ENCODE measurements at places on chromosomes 12 and 14.

GRCh38 chr14:53325176-53325806, 172.2 kb upstream of the DDHD1 start:
- no peak for DNase-seq

DNA sequence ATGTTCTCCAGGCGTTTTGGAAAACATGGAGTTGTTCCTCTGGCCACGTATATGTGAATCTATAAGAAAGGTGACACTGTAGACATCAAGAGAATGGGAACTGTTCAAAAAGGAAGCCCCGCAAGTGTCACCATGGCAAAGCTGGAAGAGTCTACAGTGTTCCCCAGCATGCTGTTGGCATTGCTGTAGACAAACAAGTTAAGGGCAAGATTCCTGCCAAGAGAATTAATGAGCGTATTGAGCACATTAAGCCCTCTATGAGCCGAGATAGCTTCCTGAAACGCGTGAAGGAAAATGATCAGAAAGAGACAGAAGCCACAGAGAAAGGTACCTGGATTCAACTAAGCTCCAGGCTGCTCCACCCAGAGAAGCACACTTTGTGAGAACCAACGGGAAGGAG, 92.5 kb upstream of the EIF5 start:
- no peak for DNase-seq

DNA sequence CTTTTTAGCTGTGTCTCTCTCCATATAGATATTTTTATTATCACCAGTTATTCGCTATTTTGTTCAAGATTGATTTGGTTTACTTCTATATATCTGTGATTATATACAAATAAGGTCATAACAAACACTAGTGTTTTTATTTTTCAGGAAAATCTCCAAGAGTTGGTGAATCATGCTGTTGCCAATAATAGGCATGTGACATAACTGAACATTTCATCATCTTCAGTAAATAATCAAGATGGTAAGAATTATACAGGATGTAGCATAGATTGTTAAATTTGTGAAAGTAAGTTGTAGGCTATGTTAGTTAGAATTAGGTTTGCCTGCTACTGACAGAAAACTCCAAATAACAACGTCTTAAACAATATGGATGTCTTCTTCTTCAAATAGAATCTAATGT, 240.9 kb upstream of the PDE3A start:
- DNase-seq, result no peak

DNA sequence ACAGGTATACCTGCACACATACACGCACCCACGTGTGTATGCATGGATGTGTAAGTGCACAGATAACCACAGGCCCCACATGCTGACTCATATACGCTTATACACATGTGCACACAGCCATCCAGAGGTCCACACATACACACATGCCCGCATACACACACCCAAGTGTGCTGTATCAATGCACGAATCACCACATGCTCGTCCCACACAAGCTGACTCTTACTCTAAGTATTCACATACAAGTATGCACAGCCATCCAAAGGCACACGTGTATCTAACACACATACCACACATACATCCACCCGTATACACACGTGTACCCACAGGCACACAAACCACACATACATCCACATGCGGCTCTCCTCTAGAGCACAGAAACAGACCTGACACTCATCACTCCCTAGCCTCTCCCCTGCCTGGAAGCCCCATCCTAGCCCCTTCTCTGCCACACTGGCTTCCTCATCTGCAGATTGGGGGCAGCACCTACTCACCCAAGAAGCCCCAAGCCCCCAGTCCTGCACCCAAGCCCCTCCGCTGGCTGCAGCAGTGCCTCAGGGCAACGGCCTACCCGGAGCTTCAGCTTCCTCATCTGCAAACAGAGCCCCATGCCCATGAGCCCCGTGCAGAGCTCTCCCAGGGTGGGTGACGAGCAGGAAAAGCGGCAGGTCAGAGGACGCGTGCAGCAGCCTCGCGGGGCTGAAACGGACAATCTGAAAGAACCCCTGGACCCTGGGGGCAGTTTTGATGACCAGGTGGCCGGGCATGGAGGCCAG, 105.4 kb downstream of the NCOR2 start:
- DNase-seq, result no peak

DNA sequence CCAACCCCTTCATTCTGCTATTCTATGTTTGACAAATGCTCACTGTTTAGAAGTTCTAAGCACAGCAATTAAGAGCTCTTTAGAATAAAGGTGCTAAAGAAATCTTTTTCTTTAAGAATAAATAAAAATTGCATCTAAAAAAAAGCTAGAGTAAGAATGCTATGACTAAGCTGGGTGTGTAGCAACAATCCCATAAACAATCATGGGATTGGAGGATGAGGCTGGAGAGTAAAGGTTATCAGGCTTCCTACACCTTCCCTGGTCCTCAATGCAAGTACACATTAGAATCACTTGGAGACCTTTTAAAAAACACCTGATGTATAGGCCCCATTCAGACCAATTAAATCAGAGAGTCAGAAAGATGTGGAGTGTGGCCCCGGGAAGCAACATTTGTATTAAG, 88.3 kb downstream of the CIT start:
- DNase-seq, result no peak

GRCh38 chr12:80262346-80262745, 163.0 kb downstream of the OTOGL start:
- DNase-seq, result no peak

DNA sequence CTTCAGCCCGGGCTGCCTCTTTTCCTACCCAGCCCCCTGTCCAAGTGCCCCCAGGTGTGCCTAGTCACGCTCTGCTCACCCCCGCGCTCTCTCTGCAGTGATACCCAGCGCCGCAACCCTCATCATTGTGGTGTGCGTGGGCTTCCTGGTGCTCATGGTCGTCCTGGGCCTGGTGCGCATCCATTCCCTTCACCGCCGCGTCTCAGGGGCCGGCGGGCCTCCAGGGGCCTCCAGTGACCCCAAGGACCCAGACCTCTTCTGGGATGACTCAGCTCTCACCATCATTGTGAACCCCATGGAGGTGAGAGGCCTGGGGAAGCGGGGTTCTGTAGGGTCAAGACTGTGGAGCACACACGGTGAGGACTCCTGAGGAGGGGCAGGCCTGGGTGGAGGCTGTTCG, 27.2 kb downstream of the CLSTN3 start:
- no peak for DNase-seq

DNA sequence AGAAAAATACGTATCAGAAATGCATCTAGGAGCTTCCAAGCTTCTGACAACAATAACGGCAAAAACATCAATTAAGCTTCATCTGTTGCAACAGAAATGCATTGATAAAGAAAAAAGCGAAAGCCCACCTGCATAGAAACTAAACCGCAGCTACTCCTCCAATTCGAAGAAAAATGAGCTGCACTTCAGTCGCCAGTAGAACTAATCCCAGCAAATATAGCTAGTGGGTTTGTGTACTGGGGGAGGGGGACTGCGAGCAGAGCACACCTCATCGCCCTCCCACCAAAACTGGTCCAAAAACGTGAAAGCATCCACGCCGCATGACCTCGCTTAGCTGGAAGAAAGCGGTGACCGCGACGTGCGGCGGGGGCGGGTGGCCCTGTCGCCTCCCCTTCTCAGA, 1.2 kb downstream of the SLC35F4 start:
- DNase-seq, result no peak

- no peak for DNase-seq
Observed at GRCh38 chr12:123065676-123066383, 85.1 kb downstream of the PITPNM2 start.

DNA sequence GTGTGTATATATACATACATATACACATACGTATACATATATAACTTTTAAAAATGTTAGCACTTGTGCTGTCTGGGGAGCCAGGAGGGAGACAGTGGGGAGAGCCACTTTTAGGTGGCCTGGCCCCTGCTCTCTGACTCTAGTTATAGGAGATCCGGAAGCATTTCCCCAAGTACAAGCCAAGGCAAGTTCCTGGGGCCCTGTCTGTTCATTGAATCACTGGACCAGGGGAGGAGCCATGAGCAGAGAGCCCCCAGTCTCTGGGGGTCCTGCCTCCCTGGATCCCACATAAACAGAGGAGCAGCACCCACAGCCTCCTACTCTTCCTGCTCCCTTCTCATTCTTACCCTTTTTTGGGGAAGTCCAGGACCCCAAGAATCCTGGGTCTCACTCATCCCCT, 45.4 kb upstream of the TMED10 start:
- DNase-seq, result no peak

GRCh38 chr12:100461330-100461973, 12.2 kb upstream of the NR1H4 start:
- no peak for DNase-seq

DNA sequence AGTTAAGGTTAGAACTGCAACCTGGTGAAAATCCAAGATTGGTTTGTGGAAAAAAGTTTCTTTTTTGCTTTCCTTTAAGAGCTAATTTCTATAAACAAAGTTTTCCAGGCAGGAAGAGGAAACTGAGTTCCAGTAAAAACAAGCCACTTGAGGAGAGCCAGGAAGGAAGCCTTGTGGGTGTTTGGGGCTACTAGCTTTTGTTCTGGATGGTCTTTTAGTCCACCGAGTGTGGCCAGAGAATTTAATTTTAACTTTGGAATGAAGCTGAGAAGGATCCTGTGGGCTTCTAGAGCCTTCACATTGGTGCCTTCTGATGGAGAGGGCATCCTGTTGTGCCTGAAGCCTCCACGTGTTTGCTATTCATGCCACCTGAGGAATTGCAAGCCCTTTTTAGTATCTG, 327.9 kb downstream of the C12orf75 start:
- no peak for DNase-seq

- no peak for DNase-seq
Observed at GRCh38 chr14:31567655-31568054, 6.5 kb downstream of the NUBPL start.

- DNase-seq, result no peak
Observed at GRCh38 chr12:52130711-52131110, 51.2 kb downstream of the SMIM41 start.

DNA sequence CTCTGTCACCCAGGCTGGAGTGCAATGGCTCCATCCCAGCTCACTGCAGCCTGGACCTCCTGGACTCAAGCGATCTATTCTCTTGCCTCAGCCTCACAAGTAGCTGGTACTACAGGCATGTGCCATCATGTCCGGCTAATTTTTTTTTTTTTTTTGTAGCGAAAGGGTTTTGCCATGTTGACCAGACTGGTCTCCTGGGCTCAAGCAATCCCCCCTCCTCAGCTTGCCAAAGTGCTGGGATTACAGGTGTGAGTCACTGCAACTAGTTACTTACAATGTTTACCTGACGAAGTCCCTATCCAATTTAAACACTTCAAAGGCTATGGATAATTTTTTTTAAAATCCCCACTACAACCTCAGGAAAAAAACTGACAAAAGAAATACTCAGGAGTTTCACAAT, 1.8 kb downstream of the KRR1 start:
- DNase-seq, result no peak

DNA sequence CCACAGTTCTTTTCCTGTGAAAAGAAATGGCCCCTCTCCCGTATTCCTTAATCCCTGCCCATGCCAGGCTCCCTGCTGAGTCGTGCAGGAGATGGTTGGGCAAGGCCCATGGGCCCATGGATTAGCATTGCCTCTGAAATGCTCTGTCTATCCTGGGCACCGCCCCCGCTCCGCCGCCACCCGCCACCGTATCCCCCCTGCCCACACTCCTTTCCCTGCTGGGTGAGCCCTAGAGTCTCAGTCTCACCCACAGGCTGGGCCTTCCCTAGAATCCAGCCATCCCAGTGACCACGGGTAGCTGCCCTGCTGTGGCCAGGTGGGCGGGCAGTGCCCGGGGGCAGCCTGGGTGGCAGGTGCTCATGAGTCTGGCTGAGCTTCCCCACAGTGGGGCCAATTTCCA, 50.6 kb downstream of the TSPAN11 start:
- DNase-seq, result no peak

- DNase-seq, result no peak
Observed at GRCh38 chr14:22497671-22498093, 91.3 kb downstream of the DAD1 start.

GRCh38 chr12:45745861-45746277, 16.4 kb downstream of the ARID2 start:
- no peak for DNase-seq

GRCh38 chr14:96455588-96455987, 46.6 kb upstream of the PAPOLA start:
- no peak for DNase-seq

GRCh38 chr14:68327231-68327630, 465.6 kb downstream of the ZFP36L1 start:
- no peak for DNase-seq

DNA sequence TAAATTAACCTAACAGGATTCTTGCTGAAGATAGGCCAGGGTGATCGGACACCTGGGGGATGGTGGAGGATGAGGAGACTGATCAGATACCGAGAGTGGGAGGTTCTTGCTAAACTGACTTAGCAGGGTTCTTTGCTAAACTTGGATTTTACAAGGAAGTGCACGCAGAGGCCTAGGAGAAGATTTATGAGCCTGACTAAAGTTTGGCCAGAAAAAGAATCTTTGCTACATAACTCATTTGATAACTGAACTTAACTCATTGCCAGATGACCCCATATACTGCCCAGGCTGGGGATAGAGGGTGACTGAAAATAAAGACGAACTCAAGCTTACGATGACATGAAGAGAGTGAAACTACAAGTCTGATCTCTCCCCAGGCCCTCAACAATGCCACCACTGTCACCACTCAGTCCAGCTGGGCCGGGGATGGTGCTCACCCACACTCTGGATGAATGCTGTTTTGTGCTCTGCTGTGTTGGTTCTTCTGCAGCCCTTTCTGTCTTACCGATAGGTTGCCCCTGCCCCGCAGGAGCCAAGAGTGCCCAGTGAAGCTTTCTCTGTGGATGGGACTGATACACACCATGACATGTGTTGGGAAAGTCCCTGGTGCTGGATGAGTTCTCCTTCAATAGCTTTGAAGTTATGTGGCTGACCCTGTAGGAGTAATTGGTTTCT, 29.0 kb downstream of the PPFIBP1 start:
- DNase-seq, result no peak

DNA sequence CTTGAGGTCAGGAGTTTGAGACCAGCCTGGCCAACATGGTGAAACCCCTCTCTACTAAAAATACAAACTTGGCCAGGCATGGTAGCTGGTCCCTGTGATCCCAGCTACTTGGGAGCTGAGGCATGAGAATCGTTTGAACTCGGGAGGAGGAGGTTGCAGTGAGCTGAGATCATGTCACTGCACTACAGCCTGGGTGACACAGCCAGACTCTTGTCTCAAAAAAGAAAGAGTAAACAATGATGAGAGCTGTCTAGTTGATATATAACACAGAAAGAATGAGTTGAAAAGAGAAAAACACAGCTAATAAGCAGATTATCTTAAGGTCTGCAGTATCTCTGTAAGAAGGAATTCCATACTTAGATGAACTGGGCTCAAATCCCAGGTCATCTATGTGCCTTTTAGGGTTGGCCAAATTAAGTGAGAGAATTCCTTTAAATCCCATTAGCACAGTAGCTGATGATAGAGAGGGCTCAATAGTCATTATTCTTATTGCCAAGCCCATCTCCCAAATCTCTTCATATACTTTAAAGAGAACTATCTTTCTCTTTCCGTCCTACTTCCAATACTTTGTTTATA, 31.1 kb upstream of the STRAP start:
- no peak for DNase-seq
